AG04450 (cell line): ENCODE measurements at places on chromosomes 3 and 15.

DNA sequence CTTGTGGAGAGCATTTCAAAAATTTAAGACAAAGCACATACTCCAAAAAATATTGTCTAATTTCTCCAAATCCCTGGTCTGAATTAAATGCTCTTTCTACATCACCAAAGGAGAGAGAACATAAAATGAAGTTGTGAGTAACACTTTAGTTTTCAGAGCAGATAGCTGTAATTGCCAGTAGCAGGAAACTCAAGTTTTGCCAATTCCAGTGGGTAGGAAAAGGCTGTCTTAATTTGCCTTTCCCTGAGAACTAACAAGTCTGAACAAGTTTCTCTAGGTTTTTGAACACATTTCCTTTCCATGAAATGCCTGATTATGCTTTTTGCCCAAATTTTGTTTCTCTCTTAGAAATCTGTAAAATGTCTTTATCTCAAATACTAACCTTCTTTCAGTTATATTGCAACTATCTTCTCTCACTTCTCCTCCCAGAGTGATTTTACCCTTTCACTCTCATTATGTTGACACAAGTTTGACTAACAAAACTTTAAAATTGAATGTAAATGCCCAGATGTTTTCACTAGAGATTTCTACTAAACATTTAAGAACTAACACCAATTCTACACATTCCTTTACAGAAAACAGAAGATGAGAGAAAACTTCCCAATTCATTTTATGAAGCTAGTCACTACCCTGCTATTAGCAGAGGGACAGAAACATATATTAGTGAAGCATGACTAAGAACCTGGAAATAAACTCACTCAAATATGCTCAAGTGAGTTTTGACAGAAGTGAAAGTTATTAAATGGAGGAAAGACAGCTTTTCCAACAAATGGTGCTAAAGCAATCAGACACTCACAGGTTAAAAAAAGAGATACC lies 38.4 kb downstream of the RFX7 start:
- DNase-seq = no peak

GRCh38 chr3:99505200-99505599 lies 133.2 kb upstream of the COL8A1 start:
- no peak for DNase-seq

- DNase-seq = no peak
These were observed 51.3 kb downstream of the TLNRD1 start for GRCh38 chr15:81052046-81052445.

DNA sequence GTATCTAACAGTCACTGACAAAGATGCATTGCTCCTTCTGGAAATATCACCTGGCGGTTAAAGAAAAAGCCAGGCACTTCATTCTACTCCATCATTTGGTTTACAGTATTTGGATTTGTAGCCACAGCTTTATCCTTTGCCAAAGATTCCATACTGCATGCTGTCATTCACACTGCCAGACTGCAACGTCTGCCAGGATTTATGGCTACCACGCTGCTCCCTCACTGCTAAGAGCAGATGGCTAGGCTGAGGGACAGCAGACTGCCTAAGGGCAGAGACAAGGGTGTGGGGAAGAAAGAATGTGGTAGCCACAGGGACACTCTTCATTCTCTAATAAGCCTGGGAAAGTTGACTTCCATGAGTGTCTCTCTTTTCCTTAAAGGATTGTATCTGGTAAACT lies 1047.0 kb downstream of the TUSC7 start:
- no peak for DNase-seq

DNA sequence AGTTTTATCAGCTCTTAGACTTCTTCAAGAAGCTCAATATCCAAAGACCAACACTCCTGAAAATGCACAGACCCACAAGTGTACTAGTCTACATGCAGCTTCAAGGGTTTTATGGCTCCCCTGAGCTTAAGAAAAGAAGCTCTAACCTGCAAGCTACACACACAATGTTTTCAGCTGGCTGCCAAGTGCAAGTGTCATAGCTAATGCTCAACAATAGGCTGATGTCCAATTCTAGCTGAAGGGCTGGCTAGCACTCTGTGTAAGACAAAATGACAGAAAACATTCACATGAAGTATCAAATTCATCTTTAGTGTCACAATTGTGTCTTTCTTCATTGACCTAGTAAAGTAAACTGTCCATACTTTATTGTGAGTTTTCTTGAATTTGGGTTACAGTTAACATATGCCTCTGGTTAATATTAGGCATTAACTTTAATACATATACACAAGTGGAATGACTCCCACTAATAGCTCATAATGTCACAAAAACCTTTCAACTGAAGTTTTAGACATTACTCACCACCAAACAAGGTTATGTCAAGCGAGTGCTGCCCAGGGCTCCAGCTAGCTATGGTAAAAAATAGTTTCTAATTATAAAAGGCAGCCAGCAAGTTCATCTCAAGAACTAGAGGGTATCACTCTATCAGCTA lies 15.1 kb downstream of the ABI3BP start:
- no peak for DNase-seq

DNA sequence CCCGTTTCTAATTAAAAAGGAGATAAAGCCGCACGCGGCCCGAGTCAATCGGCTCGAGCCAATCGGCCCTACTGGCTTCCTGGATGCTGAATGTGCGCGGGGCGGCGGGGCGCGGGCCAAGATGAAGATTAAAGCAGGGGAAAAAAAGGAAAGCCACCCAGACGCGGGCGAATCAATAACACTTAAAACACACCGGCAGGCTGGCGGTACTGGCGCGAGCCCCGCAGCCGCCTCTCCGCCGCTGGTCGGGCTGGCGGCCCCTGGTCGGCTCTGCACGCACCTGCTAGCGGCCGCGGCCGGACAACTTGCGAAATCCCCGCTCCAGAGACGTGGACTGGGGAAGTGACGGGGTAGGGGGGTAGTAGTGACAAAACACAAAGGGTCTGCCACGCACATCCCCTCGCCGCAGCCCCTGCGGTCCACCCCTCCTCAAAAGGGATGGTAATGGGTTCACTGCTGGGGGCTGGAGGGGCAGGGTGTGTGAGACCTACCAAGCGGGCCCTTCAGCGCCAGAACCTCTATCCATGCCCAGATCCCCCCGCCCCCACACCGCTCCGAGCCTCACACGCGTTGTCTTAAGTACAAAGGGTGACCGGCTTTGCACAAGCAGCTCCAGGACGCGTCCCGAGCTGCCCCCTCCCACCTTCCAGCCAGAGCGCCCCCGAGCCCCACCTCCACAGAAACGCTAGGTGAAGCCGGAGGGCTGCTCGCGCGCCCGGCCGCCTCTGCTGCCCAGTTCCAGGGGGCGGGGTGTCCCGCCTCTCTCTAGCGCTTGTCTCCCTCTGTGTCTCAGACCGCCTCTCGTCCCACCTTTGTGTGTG lies 1.4 kb downstream of the WNT7A start:
- DNase-seq = no peak

- no peak for DNase-seq
These were observed 10.2 kb downstream of the TADA3 start for GRCh38 chr3:9781978-9782603.

GRCh38 chr15:59432389-59432788 lies 5.6 kb upstream of the FAM81A start:
- no peak for DNase-seq

GRCh38 chr3:152321955-152322377 lies 53.2 kb downstream of the MBNL1 start:
- DNase-seq = no peak

DNA sequence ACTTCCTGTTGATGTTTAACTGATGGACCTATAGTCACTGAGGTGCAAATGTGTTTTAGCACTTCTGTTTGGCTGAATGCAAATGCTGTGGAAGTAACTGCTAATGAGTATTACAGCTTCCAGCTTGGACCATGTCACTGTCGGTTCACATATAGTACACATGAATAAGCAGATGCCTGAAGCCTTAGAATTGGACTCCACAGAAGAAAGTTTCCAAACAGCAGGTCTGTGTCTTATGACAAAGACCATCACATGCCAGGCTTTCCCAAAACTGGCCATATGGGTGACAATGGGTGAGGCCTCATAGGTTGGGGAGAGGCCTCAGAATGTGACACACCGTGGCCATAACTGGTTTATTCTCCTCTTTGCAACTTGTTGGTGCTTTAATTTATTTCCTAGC lies 241.8 kb downstream of the WNT5A start:
- no peak for DNase-seq

DNA sequence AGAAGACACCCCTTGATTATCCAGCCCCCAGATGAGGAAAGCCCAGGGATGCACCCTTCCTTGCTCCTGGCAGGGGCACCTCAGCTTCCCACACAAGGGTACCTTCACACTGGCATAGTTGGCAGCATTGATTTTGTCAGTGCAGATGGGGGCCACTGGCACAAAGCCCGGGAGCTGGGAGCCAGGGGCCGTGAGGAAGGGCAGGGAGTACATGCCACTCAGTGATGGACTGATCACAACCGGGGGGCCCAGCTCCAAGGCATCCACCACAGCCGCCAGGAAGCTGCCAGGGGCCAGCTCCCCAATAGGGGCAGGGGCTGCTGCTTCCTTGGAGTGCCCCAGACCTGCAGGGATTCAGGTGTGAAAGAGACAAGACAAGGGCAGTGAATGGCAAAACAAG lies 2.6 kb upstream of the PCBP4 start:
- no peak for DNase-seq

DNA sequence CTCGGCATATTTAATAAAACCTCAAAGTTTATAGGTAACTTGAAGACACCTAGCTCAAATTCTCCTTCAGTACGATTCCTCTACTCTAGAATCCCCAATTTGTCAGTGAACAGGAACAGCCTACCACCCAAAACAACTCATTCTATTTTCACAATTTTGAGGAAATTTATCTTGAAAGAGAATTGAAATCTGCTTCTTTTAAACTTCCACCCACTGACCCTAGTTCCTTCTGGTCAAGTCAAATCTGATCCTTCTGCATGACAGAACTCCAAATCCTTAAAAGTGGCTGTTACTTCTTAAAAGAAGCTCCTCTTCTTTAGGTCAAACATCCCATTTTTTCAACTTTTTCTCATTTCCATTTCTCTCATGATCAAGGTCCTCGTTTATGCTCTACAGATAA lies 4.4 kb downstream of the GABPB1 start:
- no peak for DNase-seq

GRCh38 chr3:55127565-55127964 lies 199.7 kb upstream of the LRTM1 start:
- DNase-seq = no peak

- DNase-seq = no peak
These were observed 42.5 kb downstream of the IL1RAP start for GRCh38 chr3:190556351-190556750.

GRCh38 chr3:166322391-166322790 lies 485.2 kb upstream of the BCHE start:
- DNase-seq = no peak

DNA sequence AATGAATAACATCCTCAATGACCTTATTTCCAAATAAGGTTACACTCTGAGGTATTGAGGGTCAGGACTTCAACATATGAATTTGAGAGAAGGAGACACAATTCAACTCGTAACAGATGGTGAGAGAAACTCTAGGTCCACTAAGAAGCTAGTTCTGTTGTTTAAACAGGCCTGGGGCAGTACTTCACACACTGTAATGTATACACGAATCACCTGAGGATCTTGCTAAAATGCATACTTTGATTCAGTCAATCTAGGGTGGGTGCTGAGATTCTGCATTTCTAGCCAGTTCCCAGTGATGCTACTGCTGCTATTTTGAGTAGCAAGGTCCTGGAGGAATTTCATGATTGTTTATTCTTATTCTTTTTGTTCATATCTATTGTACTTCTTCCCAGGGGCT lies 186.8 kb downstream of the SATB1 start:
- no peak for DNase-seq

- DNase-seq = no peak
These were observed 5.2 kb upstream of the SEMA3B start for GRCh38 chr3:50263478-50264382.

DNA sequence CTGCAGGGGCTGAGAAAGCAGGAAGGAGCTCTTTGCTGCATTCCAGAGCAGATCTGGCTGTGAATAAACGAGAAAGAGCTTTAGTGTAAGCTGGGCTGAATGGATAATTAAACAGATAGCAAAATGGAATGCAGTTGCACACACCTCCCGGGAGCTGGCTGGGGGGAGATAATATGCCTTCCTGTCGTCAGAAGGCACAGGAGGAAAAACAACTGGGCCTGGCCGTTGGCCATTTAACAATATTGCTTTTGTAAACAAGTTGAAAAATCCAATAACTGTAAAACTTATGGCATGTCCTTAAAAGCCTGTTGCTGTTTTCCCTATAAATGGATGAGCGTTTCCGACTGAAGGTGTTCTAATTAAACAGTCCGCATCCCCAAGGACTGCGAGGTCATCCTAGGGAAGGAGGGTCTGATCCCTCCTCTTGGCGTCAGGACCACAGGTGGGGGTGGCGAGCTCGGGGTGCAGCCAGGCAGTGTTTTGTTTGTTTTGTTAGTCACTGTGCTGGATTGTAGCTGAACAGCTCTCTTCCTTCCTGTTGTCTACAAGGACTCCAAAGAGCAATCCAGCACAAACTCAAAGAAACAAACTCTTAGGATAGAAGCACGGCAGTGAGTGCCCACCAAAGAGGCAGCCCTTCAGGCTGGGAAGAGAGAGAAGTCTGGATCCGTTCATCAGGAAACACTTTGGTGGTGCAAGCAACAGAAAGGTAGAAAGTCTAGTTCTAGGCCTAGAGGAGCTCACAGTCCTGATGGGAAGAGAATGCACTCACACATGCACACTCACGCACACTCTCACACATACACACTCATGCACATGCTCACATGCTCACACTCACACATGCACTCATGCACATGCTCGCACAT lies 133.4 kb upstream of the SMAD3 start:
- DNase-seq = no peak

GRCh38 chr3:43087249-43087776 lies 18.6 kb downstream of the POMGNT2 start:
- DNase-seq = no peak

- no peak for DNase-seq
These were observed 55.2 kb downstream of the TBL1XR1 start for GRCh38 chr3:177141899-177142646.

GRCh38 chr15:80099241-80099640 lies 39.8 kb downstream of the ZFAND6 start:
- no peak for DNase-seq
